AG04450 (cell line): ENCODE measurements at places on chromosomes 12 and 14.

GRCh38 chr12:100956311-100956852 lies 161.8 kb downstream of the ANO4 start:
- DNase-seq, result no peak

- DNase-seq, result no peak
Measured at GRCh38 chr12:9607716-9608115, at the start of gene KLRB1. Gene KLRB1 (minus strand): TSS chr12:9607916. CDS start chr12:9607839, 77 bp downstream.

DNA sequence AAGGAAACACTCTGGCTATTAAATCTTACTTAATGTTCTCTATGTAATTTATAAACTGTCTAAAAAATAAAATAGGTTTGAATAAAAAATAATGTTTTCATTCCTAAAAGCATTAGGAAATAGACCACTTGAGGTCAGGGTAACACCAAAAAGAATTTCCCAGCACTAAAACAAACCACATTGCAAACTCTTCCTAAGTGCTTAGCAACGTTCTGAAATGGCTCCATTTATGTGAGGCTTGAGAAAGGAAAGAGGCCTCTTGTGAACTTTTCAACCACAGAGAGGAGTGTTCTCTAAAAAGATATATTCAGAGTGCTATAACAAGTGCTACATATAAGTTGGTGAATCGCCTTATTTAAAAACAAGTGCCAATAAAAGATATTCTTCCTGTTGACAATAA lies 42.7 kb downstream of the ALX1 start:
- no peak for DNase-seq

GRCh38 chr12:103422746-103423515 lies 72.8 kb downstream of the C12orf42 start:
- DNase-seq, result no peak

DNA sequence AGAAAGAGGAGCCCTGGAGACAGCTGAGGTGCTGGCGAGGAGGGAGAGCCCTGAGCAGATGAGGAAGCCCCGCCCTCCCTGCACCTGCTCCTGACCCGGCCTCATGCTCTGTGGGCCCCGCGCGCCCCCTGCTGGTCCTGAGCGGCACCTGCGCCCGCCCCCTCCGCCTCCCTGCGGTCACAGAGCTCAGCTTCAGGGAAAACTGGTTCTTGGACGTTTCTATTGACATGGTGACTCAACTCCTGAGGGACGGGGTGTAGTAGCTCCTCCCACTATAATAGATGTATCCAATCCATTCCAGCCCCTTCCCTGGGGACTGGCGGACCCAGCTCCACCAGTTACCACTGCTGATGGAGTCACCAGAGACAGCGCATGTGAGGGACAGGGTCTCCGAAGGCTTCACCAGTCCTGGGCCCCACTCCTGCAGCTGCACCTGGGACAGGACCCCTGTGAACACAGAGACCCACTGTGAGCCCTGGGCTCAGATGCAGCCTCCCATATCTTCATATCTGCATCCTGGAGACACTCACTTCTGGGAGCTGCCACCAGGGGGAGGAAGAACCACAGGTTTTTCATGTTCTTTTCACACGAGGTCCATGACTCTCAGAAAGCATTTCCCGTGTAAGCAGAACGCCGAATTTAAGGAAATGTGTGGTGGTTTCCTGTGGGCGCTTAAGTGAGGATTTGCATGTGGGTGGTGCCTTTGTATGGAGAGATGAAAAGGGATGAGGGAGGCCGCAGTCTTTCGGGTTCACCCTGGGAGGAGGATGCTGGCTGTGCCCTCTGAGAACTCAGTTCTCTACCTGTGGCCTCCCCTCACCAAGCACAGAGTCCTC lies 1346.4 kb downstream of the TMEM121 start:
- no peak for DNase-seq

GRCh38 chr12:40336573-40337199 lies 111.9 kb downstream of the LRRK2 start:
- no peak for DNase-seq

GRCh38 chr12:31835276-31835882 lies 106.6 kb upstream of the AMN1 start:
- DNase-seq, result no peak

- DNase-seq, result no peak
Measured at GRCh38 chr12:69341328-69341727, 6.9 kb upstream of the LYZ start.

DNA sequence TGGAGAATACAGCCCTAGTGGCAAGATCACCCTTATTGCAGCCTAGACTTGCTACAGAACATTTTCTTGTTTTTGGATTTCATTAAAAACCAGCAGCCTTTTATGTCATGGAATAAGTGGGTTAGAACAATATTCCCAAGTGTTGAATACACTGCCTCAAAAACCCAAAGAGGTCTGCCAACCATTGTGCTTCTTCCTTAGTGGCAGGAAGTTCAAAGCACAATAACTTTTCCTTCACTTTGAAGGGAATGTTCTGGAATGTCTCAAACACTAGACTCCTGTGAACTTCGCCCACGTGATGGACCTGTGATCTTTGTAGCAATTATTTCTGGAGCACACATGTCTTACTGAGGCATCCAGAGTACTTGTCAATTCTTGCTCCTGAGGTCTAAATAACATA lies 8.5 kb downstream of the SLC17A8 start:
- no peak for DNase-seq

- no peak for DNase-seq
Measured at GRCh38 chr12:100798286-100799160, 3.9 kb downstream of the ANO4 start.
